A549 treated with dexamethasone at 1 μM for 4 hours (cell line): ENCODE measurements at places on chromosomes 6 and 20. TPM values are rescaled to one million over a fixed set of nuclear protein-coding genes. Genes with fewer than 3 reads are reported as not detected.

RSPO4 gene
- not detected in 5 replicates for total RNA-seq

ENPP3 gene
- total RNA-seq: 0.18 TPM in 1 of 5 replicates, not detected in the others

MCHR2 gene
- total RNA-seq: not detected in 5 replicates

KCNG1 gene
- 28.9 to 52.5 TPM (median 34.4 TPM) in 5 replicates for total RNA-seq

SLC24A3 gene
- total RNA-seq: 0.02 to 0.05 TPM (median 0.03 TPM) in 3 of 5 replicates, not detected in the others

TRIM31 gene
- 0.69 to 0.76 TPM (median 0.70 TPM) in 5 replicates for total RNA-seq

LY6G6D gene
- total RNA-seq: not detected in 5 replicates

REPS1 gene
- 24.9 to 30.6 TPM (median 29.7 TPM) in 5 replicates for total RNA-seq

SMOC2 gene
- 0.07 TPM in 1 of 5 replicates, not detected in the others for total RNA-seq

GMEB2 gene
- total RNA-seq: 7.3 to 10.5 TPM (median 10.1 TPM) in 5 replicates

PEDS1 gene
- total RNA-seq: 44.1 to 66.6 TPM (median 63.8 TPM) in 5 replicates

ARMH2 gene
- not detected in 5 replicates for total RNA-seq

PDYN gene
- total RNA-seq: 0.02 to 0.05 TPM (median 0.04 TPM) in 3 of 5 replicates, not detected in the others

TSHZ2 gene
- not detected in 5 replicates for total RNA-seq

ALDH8A1 gene
- 0.06 to 0.22 TPM (median 0.15 TPM) in 5 replicates for total RNA-seq

HLA-DQA1 gene
- total RNA-seq: not detected in 5 replicates

VNN1 gene
- total RNA-seq: 0.03 to 0.05 TPM (median 0.04 TPM) in 4 of 5 replicates, not detected in the other

NRN1 gene
- 0.61 to 0.95 TPM (median 0.75 TPM) in 5 replicates for total RNA-seq

LHFPL5 gene
- total RNA-seq: 0.08 to 0.17 TPM (median 0.16 TPM) in 3 of 5 replicates, not detected in the others

ID4 gene
- 0.61 to 1.0 TPM (median 0.80 TPM) in 5 replicates for total RNA-seq
